ENCODE measurements at places on chromosomes 16 and 17.

DNA sequence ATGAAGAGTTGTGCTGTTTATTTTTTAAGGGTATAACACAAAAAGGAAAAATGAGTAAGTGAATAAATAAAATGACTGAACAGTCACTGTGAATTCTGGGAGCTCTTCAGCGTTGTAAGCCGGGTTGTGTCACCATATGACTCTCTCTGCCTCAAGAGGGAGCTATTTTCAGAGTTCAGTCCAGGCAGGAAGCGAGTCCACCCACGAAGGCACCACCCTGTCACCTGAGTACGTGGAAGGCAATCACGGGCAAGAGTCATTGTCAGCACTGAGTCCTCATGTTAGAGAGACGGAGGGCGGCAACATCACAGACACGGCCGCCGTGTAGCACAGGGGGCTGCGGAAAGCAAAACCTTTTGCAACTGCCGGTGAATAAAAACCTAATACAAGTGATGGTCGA lies 227.6 kb downstream of the UTP18 start:
- DNase-seq, result no peak

DNA sequence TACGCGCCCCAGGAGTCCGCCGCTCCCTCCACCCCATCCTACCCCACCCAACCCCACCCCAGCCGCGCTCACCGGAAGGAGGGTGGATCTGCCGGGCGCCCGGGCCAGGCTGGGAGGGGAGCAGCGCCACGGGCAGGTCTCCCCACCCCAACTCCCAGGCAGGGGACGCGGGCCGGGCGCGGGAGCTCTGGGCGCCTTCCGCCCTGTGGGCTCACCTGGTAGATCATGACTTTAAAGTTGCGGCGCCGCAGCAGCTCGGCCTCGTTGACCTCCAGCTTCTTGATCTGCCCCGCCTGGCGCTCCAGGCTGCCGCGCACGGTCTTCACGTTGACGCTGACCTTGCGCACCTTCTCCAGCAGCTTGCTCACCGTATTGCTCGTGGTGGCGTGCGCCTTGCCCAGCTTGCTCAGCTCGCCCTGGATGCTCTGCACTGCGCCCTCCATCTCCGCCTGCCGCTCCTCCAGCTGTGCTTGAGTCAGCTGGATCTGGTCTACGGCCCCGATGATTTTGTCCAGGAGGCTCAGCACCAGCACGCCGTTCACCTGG lies 571 bp downstream of the CAVIN1 start:
- peak; percentile 11 for DNase-seq

- no peak for DNase-seq
Observed at GRCh38 chr17:56136301-56136700, 17.0 kb upstream of the ANKFN1 start.

- no peak for DNase-seq
Observed at GRCh38 chr17:6162216-6162615, 92.0 kb downstream of the WSCD1 start.

DNA sequence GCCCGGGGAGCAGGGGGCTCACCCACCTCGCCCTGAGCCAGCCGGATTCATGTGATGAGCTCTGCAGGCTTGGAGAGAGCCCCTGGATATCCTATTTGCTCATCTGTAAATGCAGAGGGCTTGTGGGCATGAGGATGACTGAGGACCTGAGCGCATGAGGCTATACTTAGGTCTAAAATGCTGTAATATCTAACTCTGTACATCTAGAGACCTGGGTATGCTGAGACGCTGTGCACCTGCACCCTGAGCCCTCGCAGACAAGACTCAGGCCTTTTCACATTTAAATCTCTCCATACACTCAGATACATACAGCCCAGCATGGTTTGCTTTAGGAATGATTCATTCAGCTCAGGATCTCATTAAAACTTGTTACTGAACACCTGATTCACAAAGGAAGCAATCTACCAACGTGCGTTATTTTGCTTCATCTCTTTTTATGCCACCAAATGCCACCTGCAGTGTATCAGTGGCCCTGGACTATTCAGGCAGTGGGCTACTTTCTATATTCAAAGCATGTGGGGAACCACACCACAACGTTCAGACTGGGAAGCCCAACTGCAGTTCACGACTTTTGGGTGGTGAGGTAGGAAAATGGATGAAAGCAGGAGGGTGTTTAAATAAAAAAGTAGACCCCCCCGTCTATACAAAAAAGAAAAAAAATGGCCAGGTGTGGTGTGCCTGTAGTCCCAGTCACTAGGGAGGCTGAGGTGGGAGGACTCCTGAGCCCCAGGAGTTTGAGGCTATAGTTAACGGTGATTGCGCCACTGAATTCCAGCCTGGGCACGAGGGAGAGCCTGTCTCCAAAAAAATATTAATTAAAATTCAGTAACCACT lies 12.0 kb downstream of the USP7 start:
- DNase-seq, result no peak

- DNase-seq, result no peak
Observed at GRCh38 chr17:17752821-17753321, 71.6 kb downstream of the RAI1 start.

DNA sequence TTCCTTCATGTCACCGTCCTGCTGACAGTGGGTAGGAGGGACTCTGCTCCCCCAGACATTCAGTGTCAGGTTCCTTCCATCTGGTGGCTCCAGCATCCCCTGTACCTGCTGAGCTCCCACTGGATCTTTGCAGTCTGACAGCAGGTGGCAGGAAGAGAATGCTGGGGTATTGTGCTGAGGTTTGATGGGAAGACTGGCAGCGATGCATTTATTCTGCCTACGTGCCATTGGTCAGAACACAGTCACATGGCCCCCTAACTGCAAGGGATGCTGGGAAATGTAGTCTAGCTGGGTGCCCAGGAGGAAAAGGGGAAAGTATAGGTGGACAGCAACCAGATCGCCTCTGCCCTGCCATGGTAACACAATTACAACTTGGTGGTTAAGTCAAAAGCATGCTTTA lies 44.4 kb downstream of the IRX3 start:
- DNase-seq, result no peak

DNA sequence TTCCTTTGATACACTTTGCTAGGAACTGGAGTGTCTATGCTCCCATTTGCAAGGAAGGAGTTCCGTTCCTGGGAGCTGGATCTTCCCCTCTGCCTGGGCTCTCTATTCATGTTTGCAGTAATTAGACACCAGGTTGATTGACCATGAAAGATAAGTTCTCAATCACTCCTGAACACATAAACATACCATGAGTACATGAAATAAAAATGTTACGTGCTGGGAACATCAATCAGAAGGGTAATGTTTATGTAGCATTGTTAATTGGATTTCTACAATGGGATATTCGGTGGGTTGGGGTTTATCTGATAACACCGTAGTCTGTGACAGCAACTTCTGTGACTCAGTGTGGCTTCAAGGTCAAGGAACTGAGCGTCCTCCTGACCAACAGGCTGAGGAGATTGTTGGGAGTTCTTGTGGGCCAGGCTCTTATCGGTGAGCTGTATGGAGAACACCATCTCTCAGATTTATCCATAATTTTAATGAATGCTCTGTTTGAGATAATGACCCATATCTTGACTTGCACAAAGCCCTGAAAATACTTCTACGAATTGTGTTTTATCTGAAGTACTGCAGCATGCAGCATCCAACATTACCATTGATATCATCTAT lies 136.4 kb downstream of the NPIPB5 start:
- DNase-seq, result no peak

DNA sequence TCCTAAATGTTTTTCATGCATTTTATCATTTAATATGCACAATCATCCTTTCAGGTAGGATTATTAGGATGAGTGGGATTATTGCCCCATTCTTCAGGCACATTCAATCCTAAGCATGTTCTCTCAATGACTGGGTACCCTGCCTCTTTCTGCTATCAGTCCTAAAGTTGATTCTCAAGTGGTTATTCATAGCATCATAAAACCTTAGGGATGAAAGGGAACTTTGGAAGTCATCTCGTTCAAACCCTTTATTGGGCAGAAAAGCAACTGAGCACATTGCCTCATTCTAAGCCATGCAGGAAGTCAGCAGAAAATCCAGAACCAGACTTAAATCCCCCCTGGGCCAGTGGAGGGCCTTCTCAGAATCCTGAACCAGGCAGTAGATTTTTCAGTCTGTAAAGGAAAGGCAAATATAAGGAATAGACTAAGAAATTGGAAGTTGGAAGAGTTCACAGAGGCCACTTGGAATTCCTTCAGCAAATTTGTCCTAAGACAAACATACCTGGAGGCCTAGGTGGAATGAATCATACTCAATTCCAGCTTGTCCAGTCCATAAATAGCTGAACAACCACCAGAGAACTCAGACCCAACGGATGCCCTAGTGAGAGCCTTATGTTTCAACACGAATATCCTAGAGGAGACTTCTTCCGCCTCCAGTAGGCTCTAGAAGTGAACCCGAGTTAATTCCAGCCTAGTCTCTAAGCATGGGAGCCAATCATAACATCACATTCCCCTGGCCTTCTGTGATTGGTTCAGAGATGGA lies 62.7 kb downstream of the IRX6 start:
- no peak for DNase-seq

GRCh38 chr17:8244768-8245167 lies 3.1 kb downstream of the CTC1 start:
- no peak for DNase-seq

- DNase-seq, result no peak
Observed at GRCh38 chr16:61105544-61105943, 930.7 kb downstream of the CDH8 start.

DNA sequence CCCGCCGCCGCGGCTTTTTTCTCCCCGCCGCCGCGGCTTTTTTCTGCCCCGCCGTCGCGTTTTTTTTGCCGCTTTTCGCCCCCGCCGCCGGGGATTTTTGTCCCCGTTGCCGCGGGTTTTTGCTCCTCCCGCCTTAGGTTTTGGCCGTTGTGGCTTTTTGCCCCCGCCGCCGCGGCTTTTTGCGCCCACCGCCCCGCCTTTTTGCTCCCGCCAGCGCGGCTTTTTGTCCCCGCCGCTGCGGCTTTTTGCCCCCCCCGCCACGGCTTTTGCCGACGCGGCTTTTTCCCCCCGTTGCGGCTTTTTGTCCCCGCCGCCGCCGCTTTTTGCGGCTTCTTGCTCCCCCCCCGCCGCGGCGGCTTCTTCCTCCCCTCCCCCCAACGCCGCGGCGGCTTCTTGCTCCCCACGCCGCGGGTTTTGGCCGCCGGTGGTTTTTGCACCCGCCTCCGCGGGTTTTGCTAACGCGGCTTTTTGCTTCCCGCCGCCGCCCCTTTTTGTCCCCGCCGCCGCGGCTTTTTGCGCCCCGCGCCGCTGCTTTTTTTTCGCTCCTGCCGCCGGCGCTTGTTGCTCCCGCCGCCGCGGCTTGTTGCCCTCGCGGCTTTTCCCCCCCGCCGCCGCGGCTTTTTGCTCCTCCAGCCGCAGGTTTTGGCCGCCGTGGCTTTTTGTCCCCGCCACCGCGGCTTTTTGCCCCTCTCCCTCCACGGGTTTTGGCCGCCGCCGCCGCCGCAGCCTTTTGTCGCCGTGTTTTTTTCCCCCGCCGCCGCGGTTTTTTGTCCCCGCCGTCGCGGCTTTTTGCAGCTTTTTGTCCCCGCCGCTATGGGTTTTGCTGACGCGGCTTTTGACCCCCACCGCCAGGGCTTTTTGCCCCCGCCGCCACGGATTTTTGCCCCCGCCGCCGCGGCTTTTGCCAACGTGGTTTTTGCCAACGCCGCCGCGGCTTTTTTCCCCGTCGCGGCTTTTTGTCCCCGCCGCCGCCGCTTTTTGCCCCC lies 150.3 kb downstream of the KCNJ18 start:
- DNase-seq, result no peak

DNA sequence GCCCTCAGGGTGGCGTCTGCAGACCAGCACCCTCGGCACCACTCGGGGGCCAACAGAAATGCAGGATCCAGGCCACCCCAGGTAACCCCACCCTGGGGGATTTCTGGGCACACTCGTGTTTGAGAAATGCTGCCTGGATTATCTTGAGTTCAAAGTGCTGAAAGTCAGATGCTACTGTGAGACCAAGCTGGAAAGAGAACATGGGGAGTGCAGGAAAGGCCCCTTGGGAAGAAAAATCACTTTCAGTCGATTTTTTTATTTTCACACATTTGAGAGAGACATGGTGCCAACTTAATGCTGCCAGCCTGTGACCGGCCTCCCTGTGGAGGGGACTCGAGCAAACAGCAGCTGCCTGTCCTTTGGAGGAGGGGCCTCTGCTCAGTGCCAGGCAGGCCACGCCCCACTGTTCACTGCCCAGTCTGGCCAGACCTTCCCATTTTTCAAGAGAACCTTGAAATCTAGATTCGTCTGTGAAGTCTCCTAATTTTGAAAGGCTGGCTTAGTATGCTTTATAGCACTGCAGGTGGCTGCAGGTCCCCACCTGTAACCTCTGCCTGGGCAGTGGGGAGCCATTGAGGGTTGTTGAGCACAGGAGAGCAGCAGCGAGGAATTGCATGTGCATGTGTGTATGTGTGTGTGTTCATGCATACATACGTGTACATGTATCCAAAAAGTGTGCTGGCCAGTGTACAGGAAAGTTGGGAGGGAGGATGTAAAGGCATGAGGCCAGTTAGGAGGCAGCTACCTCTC lies 70.7 kb upstream of the PLCG2 start:
- no peak for DNase-seq

- DNase-seq, result no peak
Observed at GRCh38 chr17:43992641-43993040, 11.8 kb upstream of the NAGS start.

GRCh38 chr17:68513932-68514331 lies 1.7 kb downstream of the PRKAR1A start:
- DNase-seq, result no peak

GRCh38 chr17:49986396-49987289 lies 8.4 kb downstream of the DLX3 start:
- DNase-seq, result no peak

GRCh38 chr17:13003454-13003851 lies 14.4 kb downstream of the ELAC2 start:
- DNase-seq, result no peak

- no peak for DNase-seq
Observed at GRCh38 chr16:58049232-58050185, 24.0 kb downstream of the MMP15 start.

DNA sequence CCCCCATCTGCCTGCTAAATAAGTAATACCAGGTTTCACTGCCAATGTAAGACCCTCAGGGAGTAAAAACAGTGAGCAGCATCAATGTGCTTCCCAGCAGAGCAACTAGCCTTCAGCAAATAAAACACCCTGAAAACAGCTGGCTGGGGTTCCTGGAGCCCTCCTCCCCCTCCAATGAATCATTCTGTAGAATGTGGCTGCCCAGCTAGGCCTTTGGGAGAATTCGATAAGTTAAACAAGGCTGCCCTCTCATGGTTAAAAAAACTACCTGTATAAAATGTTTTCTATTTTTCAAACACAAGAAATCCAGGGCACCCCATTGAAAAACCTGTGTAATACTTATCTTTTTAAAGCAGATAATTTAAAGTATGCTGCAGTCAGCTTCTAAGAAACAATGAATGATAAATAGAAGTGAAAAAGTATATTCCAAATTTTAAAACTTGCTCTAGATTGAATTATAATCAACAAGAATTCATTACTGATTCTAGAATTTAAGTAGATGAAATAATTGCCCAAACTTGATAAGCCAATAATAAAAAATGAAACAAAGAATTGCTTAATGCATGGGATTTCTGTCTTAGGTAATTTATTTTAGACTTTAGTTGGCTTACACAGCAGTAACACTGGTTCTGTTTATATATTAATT lies 9.4 kb upstream of the TOM1L1 start:
- DNase-seq, result no peak

Data from stimulated activated naive CD4-positive, alpha-beta T cell treated with Interleukin-2 at 50 U/mL for 16 hours (primary cell).